CD4-positive, alpha-beta memory T cell (primary cell): ENCODE measurements at places on chromosomes 2 and 18. TPM values are rescaled to one million over a fixed set of nuclear protein-coding genes. Genes with fewer than 3 reads are reported as not detected.

DLGAP1 gene
- polyA plus RNA-seq: 0.71 TPM

B3GNT7 gene
- not detected for polyA plus RNA-seq

MIB1 gene
- 7.5 TPM for polyA plus RNA-seq

SLC5A7 gene
- not detected for polyA plus RNA-seq

FAM237A gene
- polyA plus RNA-seq: not detected

INHA gene
- not detected for polyA plus RNA-seq

FAM110C gene
- polyA plus RNA-seq: 0.26 TPM

MATN3 gene
- not detected for polyA plus RNA-seq

VRK2 gene
- polyA plus RNA-seq: 20.1 TPM

HJURP gene
- polyA plus RNA-seq: not detected

SLC30A3 gene
- polyA plus RNA-seq: not detected

TFPI gene
- not detected for polyA plus RNA-seq

CAPN14 gene
- polyA plus RNA-seq: 0.36 TPM

SNED1 gene
- 3.2 TPM for polyA plus RNA-seq

OTOS gene
- polyA plus RNA-seq: not detected

SPDYA gene
- polyA plus RNA-seq: not detected

- no peak for DNase-seq
These were observed 101.0 kb downstream of the EVA1A start for GRCh38 chr2:75459565-75460310.

- DNase-seq: no peak
These were observed 4.9 kb downstream of the GPR35 start for GRCh38 chr2:240629968-240630770.

GRCh38 chr18:24015639-24016631 lies 1.4 kb downstream of the TTC39C start:
- no peak for DNase-seq

DNA sequence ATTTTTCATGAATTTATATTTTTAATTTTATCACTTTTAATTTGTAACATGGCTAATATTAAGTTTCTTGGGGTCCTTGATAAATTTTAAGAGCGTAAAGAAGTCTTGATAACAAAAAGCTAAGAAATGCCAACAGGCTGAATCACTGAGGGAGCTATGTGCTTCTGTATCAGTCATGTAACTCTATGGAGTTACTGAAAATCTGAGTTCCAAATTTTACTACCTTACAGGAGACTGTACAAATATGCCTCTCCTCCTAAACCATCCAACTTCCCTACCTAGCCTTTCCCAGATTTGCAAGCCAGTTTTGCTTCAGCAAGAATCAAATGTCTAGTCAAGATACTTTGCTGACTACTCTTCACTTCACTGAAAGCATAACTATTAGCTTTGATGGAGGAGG lies 35.7 kb downstream of the FEZ2 start:
- DNase-seq: no peak

GRCh38 chr2:239584986-239585385 lies 184.2 kb upstream of the HDAC4 start:
- no peak for DNase-seq

DNA sequence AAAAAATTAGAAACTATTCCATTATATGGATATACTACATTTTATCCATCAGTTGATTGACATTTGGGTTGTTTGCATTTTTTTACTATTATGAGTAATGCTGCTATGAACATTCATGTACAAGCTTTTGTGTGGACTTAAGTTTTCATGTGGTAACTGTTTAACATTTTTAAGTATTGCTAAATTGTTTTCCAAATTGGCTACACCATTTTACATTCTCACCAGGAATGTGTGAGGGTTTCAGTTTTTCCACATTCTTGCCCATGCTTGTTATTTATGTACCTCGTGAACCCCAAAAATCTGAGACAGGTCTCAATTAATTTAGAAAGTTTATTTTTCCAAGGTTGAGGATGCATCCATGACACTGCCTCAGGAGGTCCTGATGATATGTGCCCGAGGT lies 3.1 kb upstream of the TXNL4A start:
- DNase-seq: no peak

- no peak for DNase-seq
These were observed 11.8 kb downstream of the ARHGAP25 start for GRCh38 chr2:68746408-68746807.

DNA sequence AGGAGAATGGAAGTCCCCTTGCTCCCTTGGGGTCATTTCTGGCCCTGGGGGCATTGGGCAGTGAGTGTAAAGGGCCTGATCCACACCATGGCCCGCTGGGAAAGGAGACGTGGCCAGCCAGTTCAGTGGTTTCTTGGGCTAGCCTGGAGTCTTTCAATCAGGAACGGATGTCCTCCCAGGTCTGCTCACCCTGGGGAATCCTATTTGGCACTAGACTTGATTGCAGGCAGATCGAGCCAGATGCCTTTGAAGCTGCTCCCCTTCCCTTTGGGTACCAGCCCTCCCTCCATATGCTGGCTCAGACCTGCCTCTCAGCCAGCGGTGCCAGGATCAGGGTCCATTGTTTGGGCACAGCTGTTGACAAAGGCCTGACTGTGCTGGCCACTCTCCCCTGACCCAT lies 11.0 kb downstream of the FBLN7 start:
- DNase-seq: no peak

DNA sequence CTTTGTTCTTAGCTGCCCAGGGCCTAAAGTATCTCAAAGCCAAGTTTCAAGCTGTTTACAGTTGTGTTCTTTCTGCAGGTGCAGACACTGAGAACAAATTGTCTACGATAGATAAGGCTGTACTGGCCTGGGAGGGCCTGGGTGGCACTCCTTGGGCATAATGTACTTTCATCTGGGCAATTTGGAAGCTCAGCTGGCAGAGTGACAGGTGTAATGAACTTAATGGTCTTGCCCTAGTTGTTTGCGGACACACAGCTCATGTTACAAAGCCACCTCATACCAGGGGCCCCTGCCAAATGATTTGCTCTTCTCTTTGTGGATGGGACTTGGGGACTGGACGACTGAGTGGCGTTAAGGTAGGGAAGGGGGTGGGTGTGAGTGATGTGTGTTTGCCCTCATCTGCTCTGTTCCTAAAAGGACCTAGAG lies 4.3 kb downstream of the LDLRAD4 start:
- DNase-seq: no peak

GRCh38 chr2:156476850-156477206 lies 40.6 kb downstream of the GPD2 start:
- DNase-seq: no peak

- DNase-seq: no peak
These were observed 118.8 kb upstream of the PDE1A start for GRCh38 chr2:182545420-182546167.

DNA sequence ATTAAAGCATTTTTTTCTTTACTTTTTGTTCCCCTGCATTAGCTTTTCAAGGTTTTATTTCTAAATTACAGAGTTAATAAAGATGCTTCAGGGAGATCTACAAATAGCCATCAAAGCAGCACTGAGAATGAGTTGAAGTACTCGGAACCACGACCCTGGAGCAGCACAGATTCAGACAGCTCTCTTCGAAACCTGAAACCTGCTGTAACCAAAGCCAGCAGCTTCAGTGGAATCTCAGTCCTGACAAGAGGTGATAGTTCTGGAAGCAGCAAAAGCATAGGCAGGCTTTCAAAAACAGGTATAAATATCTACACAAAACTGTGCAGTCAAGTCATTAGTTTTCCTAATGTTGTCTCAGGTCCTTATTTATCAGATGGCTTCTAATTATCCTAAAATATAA lies 102.8 kb upstream of the UBXN4 start:
- DNase-seq: no peak

DNA sequence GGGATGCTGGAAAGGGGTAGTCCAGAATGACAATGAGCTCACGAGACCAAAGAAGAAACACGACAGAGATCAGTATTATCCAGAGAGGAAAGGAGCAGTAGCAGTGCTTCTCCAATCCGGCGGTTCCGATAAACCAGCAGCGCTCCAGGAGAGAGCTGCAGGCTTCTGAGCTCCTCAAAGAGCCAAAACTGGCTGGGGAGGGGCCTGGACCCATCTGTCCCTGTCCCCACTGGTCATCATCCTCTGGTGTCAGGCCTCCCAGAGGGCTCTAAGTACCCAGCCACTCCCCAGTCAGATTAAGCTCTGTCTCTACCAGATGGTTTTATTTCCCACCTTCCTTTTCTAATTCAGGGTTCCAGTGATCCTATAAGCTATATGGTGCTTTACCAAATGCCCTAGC lies 23.2 kb downstream of the DNAJC27 start:
- no peak for DNase-seq

- DNase-seq: no peak
These were observed 19.5 kb upstream of the MTCL1 start for GRCh38 chr18:8685914-8686216.

GRCh38 chr2:65344689-65345088 lies 87.7 kb downstream of the SPRED2 start:
- DNase-seq: no peak

- peak; percentile 70 for DNase-seq
These were observed 46.9 kb upstream of the USP14 start for GRCh38 chr18:111306-112014.

GRCh38 chr2:219552382-219553167 lies 8.7 kb downstream of the TMEM198 start:
- DNase-seq: peak; percentile 75

GRCh38 chr18:11767329-11767728 lies 78.3 kb downstream of the GNAL start:
- DNase-seq: no peak

GRCh38 chr2:85189606-85190270 lies 56.5 kb downstream of the TCF7L1 start:
- no peak for DNase-seq

GRCh38 chr2:42516418-42516901 lies 22.7 kb upstream of the KCNG3 start:
- no peak for DNase-seq

- DNase-seq: no peak
These were observed 15.2 kb downstream of the GKN2 start for GRCh38 chr2:68937346-68938055.

DNA sequence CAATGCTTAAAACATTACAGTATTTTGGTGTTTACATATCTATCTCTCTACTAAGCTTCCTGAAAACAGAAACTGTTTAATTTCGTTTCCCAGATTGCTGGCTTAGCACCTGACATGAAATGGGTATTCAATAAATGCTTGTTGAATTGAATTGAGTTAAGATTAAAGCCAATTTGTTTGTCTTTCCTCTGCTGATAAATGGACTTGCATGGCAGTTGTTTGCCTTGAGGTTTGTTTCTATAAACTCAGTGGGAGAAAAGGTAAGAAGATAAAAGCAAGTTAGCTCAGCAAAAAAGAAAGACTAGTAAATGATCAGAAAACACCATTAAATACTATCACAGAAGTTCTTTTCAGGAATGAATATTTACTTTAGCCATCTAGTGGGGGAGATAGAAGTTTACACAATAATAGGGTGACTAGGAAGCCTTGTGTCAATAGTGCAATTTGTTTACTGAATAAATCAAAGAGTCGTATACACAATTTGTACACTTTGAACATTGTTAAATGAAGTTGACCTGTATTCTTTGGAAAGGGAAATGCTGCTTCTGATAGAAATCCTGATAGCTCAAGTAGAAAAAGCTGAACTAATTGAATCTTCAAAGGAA lies 754.5 kb upstream of the FAM98A start:
- no peak for DNase-seq

- DNase-seq: no peak
These were observed 144.1 kb downstream of the PRPF40A start for GRCh38 chr2:152573168-152573567.

- DNase-seq: no peak
These were observed 17.0 kb downstream of the SH3BP4 start for GRCh38 chr2:234968631-234969305.

- DNase-seq: no peak
These were observed 419.9 kb upstream of the HS6ST1 start for GRCh38 chr2:128738446-128739110.

GRCh38 chr2:89844221-89844943 lies 1152.9 kb downstream of the RPIA start:
- DNase-seq: no peak

- DNase-seq: no peak
These were observed 92.3 kb downstream of the METTL8 start for GRCh38 chr2:171341394-171342066.

DNA sequence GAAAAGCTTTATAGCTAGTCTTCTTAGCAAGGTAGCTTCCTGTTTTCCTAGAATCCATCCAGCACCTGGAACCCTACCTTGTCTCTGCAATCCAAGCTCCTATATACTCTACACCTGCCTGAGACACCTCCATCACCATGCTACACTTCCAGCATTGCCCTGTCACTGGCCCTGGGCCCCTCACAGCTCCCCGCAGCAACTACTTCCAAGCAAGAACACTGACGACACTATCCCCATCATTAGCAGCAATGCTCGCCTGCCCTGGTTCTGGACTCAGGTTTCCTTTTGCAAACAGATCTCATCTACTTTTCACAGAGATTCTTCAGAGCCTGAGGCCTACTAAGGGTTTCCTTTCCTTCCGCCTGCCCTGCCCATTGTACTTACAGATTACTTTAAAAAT lies 121.1 kb downstream of the DTNB start:
- DNase-seq: no peak

DNA sequence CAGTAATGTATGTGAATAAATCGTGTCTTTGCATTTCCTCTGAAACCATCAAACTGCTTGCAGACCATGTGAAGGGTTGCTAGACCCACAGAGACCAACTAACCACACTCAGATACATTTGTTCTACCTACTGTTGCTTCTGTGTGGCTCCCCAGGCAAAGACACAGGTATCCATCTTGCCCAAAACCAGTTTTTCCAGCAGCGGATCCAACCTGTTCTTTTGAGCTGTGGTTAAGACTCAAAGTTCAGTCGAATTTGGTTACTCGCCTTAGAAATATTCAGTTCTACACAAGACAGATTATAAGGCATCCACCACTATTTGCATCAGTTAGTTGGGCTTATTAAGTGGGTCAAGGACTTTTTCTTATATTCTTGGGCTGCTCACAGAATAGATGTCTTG lies 276.2 kb upstream of the EPHA4 start:
- DNase-seq: no peak

- no peak for DNase-seq
These were observed 54.4 kb upstream of the LGALSL start for GRCh38 chr2:64399521-64399920.

DNA sequence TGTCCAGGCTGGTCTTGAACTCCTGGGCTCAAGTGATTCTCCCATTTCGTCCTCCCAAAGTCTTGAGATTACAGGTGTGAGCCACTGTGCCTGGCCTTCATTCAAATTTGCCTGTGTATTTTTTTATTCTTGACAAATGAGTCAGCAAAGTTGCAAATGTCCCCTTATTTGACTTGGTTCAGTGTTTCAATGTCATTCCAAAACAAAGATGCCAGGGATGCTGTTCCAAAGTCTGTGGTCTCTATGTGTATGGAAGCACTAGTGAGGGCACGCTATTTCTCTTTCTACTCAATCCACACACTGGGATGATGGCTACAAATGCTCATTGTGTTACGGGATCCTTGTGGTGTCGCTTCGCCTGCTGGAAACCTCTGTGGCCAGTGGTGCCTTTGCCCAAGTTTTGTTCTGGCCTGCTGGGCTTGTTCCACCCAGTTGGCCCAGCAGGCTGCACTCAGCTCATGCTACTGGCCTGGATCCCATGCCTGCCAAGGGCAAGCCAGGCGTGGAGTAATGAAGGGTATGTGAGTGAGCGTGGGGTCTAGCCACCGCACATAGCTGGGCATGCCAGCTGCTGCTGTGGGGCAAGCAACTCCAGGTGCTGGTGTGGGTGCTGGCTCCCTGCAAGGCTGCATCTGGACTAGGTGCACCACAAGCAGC lies 35.6 kb downstream of the FBXO48 start:
- DNase-seq: no peak

- no peak for DNase-seq
These were observed 123.4 kb downstream of the MTCL1 start for GRCh38 chr18:8828798-8829197.
